ENCODE measurements at places on chromosomes 2 and 18.

- DNase-seq: no peak
These were observed 25.2 kb downstream of the EPB41L5 start for GRCh38 chr2:120037995-120038541.

GRCh38 chr2:111155610-111156009, 34.9 kb downstream of the BCL2L11 start:
- no peak for DNase-seq

DNA sequence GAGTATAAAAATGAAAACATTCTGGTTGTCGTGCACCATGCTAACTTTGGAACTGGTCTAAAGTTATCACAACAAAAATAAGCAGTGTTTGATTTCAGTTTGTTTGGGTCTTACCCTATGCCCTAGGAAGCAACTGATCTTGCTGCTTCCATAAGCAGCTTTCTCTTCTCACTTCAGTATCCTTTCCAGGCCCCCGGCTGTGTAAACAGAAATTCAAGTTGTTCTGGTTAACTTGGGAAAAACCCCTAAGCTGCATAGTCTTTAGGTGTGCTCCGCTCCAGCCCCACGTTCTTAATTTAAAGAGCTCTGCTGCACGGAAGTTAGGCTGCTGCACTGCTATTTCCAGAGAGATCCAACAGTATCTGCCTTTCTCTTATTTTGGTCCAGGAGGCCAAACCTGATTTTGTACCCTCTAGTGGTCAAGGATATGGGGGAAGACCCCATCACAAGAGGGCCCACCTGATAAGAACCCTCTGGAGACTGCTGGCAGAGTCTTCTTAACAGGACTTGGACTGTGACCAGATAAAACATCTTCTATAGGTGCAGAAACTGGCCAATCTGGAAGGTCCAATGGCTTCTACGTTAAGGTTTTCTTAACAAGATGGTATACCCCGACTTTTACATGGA, 69.1 kb downstream of the FEZ2 start:
- no peak for DNase-seq

- no peak for DNase-seq
These were observed 118.9 kb upstream of the HNMT start for GRCh38 chr2:137845422-137845821.

GRCh38 chr2:226715347-226715990, 84.2 kb downstream of the IRS1 start:
- no peak for DNase-seq

All from LoVo (cell line).